ENCODE measurements at places on chromosomes 4 and X.

GRCh38 chr4:89897867-89898266 is 3.2 kb downstream of the MMRN1 start:
- DNase-seq, result no peak

GRCh38 chrX:123357941-123358340 is 173.9 kb downstream of the GRIA3 start:
- DNase-seq, result no peak

DNA sequence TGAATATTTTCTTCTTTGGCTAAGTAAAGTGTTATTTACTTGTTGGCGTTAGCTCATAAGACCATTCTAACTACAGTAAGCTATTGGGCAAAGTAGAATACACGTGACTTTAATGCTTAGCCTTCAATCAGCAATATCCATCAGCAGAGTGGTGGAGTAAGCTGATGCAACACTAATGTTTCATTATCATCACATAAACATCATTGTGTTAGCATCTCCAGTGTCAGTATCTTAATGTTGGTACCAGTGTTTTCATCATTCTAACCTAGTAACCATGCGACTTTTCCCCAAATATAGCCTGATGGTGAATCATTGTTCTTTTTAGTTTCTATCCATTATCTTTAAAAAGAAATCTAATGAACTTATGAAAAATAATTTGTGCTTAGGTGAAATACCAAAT is 48.5 kb downstream of the APOOL start:
- DNase-seq, result no peak

DNA sequence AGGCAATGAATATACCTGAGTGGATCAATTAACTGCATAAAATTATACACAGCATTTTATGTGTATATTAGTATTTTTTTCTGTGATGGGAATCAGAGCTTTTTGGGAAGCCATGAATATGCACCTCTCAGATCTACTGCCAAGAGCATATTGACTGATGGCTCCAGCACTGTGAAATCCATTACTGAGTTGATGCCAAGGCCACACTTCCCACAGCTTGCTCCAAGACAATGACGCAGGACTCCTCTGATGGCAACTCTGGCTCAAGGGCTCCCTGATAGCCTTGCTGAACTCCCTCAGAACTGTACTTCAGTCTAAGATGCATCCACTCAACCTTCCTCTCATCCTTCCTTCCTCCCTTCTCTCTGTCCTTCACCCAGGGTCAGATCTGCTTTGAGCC is 82.7 kb downstream of the OTC start:
- no peak for DNase-seq

DNA sequence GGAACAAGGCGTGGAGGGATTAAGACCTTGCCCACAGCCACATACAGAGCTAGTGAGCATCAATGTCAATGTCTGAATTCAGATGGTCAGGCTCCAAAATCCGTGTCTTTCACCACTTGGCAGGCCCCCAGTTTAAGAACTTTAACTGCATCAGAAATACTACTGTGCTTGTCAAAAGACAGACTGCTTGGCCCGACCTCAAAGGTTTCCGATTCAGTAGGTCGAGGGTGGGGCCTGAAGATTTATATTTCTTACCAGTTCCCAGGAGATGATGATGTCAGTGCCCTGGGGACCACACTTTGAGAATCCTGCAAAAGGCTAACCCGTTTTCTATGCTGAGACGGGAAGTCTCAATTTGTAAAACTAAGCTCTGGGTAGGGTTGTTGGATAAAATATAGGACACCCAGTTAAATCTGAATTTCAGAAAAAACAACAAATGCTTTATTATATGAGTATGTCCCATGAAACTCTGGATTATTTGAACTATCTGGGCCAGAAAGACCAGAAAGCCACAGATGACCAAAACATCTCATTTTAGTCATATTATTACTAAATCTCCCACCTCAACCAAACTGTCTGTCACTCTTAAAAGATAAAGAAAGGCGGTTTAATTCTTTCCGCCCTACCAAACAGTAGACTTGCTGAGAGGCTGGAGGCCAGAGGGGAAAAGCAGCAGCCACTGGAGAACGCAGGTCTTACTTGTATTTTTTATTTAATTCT is 42.7 kb downstream of the GATB start:
- DNase-seq, result no peak

GRCh38 chrX:123854329-123854728 is 5.5 kb upstream of the XIAP start:
- DNase-seq, result no peak

DNA sequence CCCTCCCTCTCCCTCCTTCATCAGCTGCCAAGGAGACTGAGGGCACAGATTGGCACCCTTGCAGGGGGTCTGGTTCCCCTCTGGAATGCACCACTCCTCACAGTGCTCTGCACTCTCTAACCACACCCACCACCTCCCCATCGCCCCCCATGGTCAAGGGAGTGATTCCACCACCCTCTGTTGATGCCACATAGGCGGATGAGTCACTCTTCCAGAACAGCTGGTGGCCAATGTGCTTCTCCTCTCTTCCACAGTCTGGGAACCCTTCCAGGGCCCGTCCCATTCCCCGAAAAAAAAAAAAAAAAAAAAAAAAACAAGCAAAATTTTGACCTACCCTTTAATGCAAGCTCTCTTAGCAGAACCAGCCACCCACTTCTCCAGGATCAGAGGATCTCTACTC is 341.3 kb upstream of the KLF3 start:
- DNase-seq, result no peak
